ENCODE measurements at places on chromosomes 12 and 14.

DNA sequence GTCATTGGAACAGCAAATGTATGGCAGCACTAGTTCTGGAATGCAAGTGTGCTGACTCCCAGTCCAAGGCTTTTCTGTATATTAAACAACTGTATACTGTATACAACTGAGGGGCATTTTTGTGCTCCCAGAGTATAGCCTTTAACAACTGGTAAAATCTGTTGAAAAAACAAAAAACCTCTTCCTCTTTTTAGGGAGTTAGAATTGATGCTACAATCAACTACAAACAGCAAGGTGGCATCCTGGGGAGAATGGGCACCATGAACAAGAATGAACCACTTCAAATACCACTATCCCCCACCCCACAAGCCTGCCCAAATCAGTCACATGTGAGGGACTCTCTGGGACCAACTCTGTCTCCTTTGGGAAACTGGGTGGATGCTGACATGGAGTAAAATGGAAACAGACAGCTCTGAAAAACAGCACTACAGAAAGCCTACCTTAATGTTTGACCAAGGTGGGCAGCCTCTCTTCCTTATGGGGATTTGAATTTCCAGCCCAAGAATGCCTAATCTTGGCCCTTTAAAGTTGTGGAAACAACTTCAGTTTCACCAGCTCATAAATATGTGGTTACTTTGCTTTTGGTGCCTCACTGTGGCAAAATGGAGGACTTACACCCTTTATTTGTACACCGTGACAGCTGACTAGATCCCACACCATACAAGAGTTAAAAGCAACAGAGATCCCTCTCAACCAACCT, 7.5 kb downstream of the VTI1B start:
- peak; percentile 16 for DNase-seq

- no peak for DNase-seq
These were observed 40.6 kb upstream of the CDKN3 start for GRCh38 chr14:54356172-54356571.

GRCh38 chr14:87899228-87899627, 93.8 kb downstream of the GALC start:
- DNase-seq: no peak

- DNase-seq: no peak
These were observed 99.9 kb downstream of the ST8SIA1 start for GRCh38 chr12:22234561-22234960.

DNA sequence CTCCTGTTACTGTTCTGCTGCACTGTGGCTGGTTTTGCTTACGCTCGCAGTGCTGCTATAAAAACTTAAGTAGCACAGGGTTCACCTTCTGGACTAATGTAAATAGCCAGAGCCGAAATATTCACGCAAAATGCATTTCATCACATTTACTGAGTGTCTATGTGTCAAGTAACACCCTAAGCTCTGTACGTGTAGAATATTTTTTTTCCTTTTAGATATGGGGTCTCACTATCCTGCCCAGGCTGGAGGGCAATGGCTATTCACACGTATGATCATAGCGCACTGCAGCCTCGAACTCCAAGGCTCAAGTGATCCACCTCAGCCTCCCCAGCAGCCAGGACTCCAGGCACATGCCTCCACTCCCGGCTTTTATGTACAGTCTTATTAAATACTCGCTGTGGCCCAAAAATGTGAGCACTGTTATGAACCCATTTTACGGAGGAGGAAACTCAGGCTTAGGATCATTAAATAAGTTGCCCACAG, 60.8 kb upstream of the RIMBP2 start:
- no peak for DNase-seq

DNA sequence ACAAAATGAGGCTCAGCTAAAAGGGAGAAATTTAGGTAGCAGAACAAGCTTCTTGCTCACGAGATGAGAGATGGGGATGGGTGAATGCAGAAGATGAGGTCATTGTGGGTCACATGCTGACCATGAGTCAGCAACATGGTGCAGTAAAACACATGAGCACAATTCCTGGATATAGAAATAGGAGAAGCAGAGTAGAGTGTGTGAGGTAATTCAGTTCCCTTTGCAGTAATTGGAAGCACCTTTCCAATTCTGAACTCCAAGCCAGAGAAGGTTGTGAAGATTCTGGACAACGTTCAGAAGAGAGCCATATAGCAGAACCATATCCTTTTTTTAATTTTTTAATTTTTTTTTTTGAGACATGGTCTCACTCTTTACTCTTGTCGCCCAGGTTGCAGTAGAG, 62.0 kb upstream of the LMNTD1 start:
- no peak for DNase-seq

GRCh38 chr12:107200394-107200793, 107.0 kb upstream of the CRY1 start:
- DNase-seq: peak; percentile 65

Data from NCI-H1105 treated with DMSO at 0.1 percent for 48 hours (cell line).